ENCODE measurements at places on chromosomes 2 and 18.

DNA sequence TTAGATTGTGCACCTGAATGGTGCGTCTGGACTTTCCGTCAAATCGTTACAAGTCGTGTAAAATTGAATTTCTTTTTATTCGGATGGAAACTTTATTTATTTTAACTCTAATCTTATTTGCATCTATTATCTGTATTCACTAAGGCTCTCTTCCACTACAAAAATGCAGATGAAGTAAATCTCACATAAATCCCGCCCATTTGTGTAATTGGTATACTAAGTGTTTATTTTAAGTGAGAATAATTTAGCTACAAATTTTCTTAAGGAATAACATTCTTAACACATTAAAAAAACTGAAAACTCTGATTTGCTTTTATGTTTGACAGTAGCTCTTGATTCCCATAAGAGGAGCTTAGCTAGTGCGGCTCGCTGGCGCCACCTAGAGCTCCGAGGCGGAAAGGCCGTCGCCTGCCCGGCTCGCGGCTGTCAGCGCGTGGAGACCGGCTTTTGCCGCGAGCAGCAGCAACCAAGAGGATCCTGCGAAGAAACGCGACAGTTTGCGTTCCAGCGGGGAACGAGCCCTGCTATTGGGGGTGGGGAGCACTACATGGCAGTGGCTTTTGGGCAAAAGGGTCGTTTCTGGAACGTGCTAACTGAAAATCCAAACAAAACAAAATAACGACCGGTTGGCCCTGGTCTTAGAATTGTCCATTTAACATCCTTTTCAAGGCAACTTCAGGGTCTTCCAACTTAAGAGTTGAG lies 6.7 kb downstream of the SP9 start:
- peaks cover 71% of the 10 kb centered on the region for H3K27me3 ChIP-seq
- no peaks in the 10 kb centered on the region for H3K36me3 ChIP-seq
- H3K27ac ChIP-seq: peak overlapping the region; percentile 84

DNA sequence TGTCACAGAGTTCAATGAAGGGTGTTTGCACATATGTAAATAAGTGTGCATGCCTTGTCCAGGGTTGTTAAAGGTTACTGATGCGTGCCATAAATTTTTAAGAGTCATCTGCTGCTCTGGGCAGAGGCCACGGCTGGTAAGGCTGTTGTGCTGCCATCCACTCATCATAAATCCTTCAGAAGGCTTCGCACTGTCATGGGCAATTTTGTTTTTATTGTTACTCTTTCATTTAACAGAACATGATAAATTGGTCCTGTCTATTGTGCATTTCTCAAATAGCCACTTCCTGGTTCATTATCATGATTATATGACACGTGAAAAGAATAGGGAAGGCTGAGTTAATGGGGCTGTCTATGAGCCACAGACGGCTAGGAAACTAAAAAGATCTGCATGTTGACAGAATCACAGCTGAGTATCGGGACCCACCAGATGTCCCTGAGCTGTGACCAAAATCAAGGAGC lies 634.3 kb upstream of the SOX11 start:
- H3K27ac ChIP-seq: no peak overlapping the region
- DNase-seq: no peak
- no peaks in the 10 kb centered on the region for H3K4me1 ChIP-seq
- H3K27me3 ChIP-seq: no peaks in the 10 kb centered on the region
- no peaks in the 10 kb centered on the region for H3K36me3 ChIP-seq

DNA sequence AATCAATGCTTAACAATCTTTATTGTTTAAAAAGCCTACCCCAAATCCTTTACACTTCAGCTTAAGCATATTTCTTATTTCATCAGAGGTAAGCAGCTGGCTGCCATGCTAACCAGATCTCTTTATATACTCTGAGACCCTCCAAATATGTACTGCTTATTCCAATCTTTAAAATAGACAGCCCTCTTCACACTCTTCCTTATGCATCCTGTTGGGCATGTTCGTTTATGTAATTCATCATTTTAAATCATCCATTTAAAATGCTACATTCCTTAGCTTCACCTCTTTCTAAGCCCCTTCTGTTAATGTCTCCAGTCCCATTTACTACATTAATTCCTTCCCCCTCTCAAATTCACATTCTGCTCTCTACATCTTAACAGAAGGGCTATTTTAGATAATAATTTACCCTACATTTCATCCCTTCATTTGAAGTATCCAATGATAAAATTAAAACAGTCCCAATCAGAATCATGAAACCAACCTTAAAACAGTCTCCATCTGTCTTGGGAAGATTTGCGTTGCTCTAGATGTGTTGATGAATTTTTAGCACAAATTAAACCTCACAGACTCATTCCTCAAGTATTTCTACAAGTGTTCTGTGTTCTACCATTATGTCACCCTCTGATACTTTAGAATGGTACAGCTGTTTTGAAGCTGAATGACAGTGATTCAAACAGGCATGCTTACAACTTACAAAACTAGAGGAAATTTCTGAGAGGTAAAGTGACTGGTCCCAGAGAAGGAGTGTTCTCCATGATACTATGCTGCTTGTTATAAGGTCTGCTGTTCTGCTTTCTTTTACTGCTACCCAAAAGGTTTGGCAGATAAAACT lies 59.1 kb downstream of the ZNF385B start:
- no peak for DNase-seq
- H3K27me3 ChIP-seq: peaks cover 5% of the 10 kb centered on the region
- no peaks in the 10 kb centered on the region for H3K36me3 ChIP-seq
- H3K4me3 ChIP-seq: no peak overlapping the region
- H3K4me1 ChIP-seq: no peaks in the 10 kb centered on the region
- H3K27ac ChIP-seq: no peak overlapping the region

DNA sequence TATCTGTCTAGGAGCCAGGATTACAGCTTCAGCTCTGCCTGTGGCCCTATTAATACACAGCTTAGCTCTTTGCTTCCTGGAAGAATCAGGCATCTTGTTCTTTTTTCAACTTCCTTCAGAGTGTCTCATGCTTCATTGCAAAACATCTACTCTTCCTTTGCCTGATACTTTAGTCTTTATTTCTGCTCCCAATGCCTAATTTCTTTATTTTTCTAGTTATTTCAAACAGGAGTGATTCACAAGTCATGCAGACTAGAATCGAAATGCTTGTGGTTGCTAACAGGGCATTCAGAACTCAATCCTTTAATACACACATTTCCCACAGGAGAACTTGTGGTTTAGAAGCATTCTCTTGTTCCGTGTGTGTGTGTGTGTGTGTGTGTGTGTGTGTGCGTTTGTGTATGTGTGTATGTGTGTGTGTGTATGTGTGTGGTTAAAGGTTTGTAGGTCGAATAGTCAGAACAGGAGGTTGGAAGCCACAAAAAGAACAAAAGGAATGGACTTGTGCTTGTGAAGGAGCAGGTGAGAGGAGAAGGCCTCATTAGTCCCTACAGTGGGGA lies 28.3 kb upstream of the INSIG2 start:
- no peaks in the 10 kb centered on the region for H3K36me3 ChIP-seq
- peaks cover 11% of the 10 kb centered on the region for H3K4me1 ChIP-seq
- no peak overlapping the region for H3K27ac ChIP-seq
- DNase-seq: no peak
- H3K4me3 ChIP-seq: no peak overlapping the region

DNA sequence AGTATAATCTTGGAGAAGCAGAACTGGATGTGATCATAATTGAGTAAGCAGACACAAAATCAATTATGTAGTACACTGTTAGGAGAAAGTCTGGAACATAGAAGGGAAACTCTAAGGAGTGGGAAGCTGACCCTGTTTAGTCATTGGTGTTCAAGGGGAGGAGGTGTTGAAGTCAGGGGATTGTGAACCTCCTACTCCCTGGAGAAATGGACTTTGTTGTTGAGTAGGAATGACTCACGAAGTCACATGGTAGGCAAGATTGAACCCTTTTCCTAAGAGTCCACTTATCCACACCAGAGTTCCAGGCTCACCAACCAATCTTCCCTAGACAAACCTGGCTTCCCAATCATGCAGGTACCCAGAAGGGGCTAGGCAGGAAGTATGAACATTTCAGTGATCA lies 81.0 kb upstream of the BCL11A start:
- no peak overlapping the region for H3K27ac ChIP-seq
- H3K4me1 ChIP-seq: no peaks in the 10 kb centered on the region
- H3K36me3 ChIP-seq: no peaks in the 10 kb centered on the region
- peaks cover 2% of the 10 kb centered on the region for H3K27me3 ChIP-seq
- DNase-seq: no peak

- H3K27ac ChIP-seq: no peak overlapping the region
- DNase-seq: no peak
- no peaks in the 10 kb centered on the region for H3K27me3 ChIP-seq
- no peaks in the 10 kb centered on the region for H3K36me3 ChIP-seq
- no peak overlapping the region for H3K4me3 ChIP-seq
These were observed 48.0 kb upstream of the GPR17 start for GRCh38 chr2:127597984-127598380.

DNA sequence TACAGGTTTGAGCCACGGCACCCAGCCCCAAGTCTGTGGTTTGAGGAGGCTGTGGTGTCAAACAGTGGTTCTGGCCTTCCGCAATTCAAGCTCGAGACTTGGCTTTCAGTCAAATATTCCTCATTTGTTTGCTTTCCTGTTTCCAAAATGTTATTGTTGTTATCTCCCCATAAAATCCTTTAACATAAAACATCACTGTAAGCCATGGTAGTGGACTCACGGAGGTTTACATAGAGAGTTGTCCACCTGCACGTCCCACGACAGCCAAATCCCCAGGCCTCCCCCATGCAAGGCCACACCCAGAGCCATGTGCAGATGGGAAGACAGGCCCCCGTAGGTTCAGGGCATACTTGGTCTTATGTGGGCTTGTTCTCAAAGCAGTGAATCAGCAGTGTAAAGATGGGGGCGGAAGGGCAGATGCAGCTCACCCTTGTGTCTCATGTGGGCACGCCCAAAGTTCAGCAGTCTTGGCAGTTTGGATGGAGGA lies 18.9 kb upstream of the ST3GAL5 start:
- H3K4me1 ChIP-seq: peaks cover 7% of the 10 kb centered on the region
- no peaks in the 10 kb centered on the region for H3K27me3 ChIP-seq
- H3K4me3 ChIP-seq: no peak overlapping the region
- H3K36me3 ChIP-seq: no peaks in the 10 kb centered on the region
- DNase-seq: no peak

GRCh38 chr2:237297421-237298150 lies 116.4 kb downstream of the COL6A3 start:
- peaks cover 24% of the 10 kb centered on the region for H3K27me3 ChIP-seq
- no peak overlapping the region for H3K4me3 ChIP-seq
- no peaks in the 10 kb centered on the region for H3K36me3 ChIP-seq
- no peak for DNase-seq
- no peak overlapping the region for H3K27ac ChIP-seq

- H3K4me1 ChIP-seq: no peaks in the 10 kb centered on the region
- no peak overlapping the region for H3K4me3 ChIP-seq
- H3K27me3 ChIP-seq: no peaks in the 10 kb centered on the region
- no peaks in the 10 kb centered on the region for H3K36me3 ChIP-seq
- DNase-seq: no peak
- no peak overlapping the region for H3K27ac ChIP-seq
These were observed 759.5 kb downstream of the SATB2 start for GRCh38 chr2:198698230-198698629.

DNA sequence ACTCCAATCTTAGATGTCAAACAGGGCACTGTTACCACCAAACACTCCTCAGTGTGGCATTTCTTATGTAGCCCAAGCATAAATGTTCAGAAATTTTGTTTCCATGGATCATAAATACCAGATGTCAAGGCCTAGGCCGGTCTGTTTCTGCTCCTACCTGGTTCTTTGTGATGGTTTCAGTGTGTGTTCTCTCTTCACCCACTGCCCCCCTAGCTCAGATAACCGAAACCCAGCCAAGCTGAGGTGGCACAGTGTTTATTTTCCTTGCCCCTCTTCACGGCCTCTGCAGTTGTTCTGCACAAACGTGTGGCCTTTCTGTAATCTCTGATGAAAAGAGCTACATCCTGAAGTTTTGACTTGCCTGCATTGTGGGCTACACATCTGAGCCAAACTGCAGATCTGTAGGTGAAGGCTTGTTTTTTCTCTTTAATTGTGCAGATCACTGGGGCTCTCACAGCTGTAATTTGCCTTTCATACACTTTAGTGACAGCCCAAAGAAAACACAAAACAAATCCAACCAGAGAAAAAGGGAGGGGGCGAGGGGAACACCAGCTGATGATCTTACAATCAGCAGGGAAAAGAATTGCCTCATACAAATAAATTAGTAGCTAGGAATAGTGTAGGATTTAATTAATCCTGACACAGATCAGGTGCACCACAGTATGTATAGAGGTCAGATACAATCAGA lies 99.1 kb downstream of the NRP2 start:
- no peak overlapping the region for H3K4me3 ChIP-seq
- DNase-seq: no peak
- no peaks in the 10 kb centered on the region for H3K27me3 ChIP-seq
- peaks cover 15% of the 10 kb centered on the region for H3K4me1 ChIP-seq
- no peak overlapping the region for H3K27ac ChIP-seq
- no peaks in the 10 kb centered on the region for H3K36me3 ChIP-seq

DNA sequence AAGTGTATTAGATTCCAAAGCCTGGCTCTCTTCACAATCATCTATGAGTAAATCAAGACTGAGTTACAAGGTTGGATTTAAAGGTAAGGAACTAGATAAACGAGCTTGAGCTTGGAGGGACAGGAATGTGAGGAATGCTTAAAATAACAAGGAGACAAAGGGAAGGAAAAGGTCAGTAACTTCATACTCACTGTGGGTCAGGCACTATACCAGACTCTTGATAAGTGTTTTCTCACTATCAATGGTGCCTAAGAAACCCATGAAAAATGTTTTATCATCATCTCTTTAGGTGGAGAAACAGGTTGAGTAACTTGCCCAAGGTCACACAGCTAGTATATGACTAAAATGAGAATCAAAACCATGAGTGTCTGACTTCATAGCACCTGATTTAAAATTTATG lies 212.1 kb downstream of the CDH2 start:
- no peaks in the 10 kb centered on the region for H3K36me3 ChIP-seq
- no peak for DNase-seq
- no peak overlapping the region for H3K4me3 ChIP-seq
- no peak overlapping the region for H3K27ac ChIP-seq

GRCh38 chr2:15943378-15944280 lies 3.3 kb downstream of the MYCN start:
- H3K4me3 ChIP-seq: no peak overlapping the region
- no peak for DNase-seq
- H3K36me3 ChIP-seq: no peaks in the 10 kb centered on the region
- H3K27me3 ChIP-seq: peaks cover 39% of the 10 kb centered on the region
- no peak overlapping the region for H3K27ac ChIP-seq

DNA sequence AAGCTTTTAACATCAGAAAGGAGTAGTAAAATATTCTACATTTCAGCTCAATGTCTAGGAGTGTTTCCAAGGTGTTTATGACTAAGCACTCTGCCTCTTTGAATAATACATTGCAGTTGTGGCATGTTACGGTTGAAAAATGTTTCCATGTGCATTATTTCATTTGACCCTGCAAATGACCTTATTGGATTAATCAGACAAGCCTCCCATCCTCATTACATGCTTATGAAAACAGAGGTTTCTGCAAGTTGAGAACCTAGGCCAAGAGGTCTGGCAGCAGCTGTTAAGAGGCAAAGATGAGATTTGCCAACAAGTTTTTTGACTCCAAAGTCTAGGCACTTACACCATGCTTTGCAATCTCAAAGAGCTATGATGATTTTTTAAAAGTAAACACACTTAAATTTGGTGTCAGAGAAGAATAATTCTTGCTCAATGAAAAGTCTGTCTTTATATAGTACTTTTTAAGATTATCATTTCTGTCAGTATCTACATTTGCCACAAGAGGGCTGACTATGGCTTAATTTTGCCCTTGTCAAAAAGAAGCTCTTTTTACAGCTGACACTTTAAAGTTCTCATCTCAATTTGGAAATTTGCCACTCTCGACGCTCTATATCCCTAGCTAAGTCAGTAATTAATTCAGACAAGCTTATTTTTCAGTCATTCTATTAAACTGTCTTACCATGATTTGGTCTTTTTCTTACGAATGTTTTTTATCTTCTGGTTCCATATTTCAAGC lies 260.6 kb downstream of the PAX3 start:
- no peaks in the 10 kb centered on the region for H3K36me3 ChIP-seq
- no peaks in the 10 kb centered on the region for H3K4me1 ChIP-seq
- H3K27me3 ChIP-seq: no peaks in the 10 kb centered on the region
- DNase-seq: no peak

Data from activated naive CD8-positive, alpha-beta T cell treated with anti-CD3 and anti-CD28 coated beads, Interleukin-2, amount 50 U/mL, for 24 hours (primary cell).